ENCODE measurements at places on chromosomes 13 and 19. TPM values are rescaled to one million over a fixed set of nuclear protein-coding genes. Genes with fewer than 3 reads are reported as not detected.

GRCh38 chr19:28956961-28957360, 256.0 kb downstream of the UQCRFS1 start:
- no peak for DNase-seq

DNA sequence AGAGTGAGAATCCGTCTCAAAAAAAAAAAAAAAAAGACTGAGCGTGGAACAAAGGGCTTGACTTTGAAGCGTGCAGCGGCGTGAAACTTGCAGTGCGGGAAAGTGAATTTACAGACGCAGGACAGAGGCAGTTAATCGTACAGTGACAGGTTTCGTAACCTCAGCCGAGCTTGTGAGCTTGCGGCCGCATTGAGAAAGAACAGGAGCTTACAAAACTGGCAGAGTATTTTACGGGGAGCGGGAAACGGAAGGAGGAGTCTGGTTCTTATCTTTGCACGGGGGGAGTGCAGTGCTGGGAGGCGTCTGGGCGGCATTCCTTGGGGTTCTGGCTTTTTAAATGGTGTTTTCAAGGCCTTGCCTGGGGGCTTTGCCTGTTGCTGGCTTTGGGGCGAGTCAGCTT, 6.0 kb upstream of the BSG start:
- DNase-seq = no peak

- DNase-seq = no peak
Observed at GRCh38 chr19:12891553-12892021, 627 bp downstream of the GCDH start.

- DNase-seq = no peak
Observed at GRCh38 chr13:71359641-71360040, 507.4 kb downstream of the DACH1 start.

GRCh38 chr13:39542361-39542760, 60.6 kb downstream of the LHFPL6 start:
- no peak for DNase-seq

DNA sequence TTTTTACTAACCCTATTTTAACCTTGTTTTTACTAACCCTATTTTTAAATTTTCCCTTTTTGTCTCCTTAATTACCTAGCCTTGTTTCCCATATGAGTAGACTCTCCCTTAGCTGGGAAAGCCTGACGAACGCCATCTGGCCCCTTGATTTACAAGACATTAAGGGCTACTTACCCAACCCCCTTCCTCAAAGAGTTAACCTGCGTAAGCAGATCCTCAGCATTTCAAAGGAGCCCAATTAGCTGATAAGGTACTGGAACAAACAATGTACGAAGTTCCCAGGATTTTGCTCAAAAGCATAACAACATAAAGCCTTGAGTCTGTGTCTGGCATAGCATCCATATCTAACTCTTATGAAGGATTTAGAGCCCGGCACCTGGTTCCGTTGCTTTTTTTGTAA, 4.7 kb upstream of the MVB12A start:
- no peak for DNase-seq

- DNase-seq = no peak
Observed at GRCh38 chr13:45827318-45827717, 24.2 kb downstream of the SIAH3 start.

GRCh38 chr19:6433165-6433564, 398 bp downstream of the SLC25A41 start:
- no peak for DNase-seq

- DNase-seq = no peak
Observed at GRCh38 chr19:15098460-15098859, 8.7 kb upstream of the SYDE1 start.

- DNase-seq = no peak
Observed at GRCh38 chr13:73235385-73235784, 176.6 kb downstream of the KLF5 start.

DNA sequence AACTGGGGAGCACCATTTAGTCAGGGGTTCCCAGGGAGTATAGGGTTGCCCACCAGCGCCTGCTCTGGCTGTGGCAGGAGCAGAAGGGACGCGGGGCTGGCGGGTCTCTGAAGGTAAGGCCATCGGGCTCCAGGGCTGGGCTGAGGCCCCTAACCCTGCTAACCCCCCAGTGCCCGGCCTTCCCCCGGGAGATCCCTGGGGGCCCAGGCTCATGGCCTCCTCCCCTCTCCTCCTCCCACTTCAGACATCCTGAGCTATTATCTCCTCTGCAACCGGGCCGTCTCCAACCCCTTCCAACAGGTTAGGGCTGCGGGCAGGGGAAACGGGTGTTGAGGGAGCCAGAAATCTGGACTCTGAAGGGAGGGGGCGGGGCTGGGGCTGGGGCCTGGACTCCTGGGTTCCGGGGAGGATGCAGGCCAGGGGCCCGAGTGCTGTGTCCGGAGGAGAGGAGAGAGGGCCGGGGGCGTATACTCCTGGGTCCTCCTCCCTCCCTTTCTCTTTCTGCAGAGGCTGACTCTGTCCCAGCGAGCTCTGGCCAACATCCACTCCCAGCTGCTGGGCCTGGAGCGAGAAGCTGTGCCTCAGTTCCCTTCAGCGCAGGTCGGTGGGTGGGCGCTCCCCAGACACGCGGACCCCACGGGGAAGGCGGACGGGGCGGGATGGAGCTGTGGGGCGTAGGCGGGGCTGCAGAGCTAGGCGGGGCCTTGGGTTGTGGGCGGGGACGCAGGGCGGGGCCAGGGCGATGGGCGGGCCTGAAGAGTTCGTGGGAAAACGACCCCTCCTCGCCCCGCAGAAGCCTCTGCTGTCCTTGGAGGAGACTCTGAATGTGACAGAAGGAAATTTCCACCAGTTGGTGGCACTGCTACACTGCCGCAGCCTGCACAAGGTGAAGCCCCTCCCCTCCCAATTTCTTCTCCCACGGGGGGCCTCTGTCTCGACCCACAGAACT, 15.3 kb downstream of the TTYH1 start:
- DNase-seq = peak; percentile 23

DNA sequence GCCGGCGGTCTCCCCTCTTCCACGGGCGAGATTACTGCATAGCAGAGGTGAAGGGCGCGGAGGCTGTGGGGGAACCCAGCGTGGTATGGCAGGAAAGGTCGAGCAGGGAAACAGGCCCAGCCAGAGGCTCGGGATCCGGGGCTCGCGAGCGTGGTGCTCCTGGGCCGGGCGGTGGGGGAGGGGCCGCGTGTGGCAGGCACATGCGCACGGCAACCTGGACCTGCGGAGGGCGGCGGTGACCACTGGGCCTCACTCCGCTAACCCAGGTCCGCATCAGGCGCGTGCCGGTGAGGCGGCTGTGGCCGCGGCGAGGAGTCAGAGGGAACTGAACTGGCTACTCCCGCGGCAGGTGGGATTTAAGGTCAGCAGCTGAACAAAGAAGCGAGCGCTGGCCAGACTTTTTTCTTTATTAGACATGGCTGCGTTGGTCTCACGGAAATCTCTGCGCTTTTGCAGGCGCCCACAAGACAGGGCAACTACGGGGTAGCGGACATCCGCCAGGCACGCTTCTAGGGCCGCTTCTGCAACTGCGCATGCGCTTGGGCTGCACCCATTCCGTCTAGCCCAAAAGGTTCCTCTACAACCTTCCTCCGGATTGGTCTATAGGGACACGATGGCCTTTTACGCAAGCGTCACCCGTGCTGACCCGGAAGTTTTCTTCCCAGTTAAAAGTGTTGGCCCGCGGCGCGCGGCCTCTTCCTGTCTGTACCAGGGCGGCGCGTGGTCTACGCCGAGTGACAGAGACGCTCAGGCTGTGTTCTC, at the start of gene RPS5:
Gene RPS5, plus strand, starts transcription at position 694 of the 762 bp plus-strand sequence. CDS start 869 bp downstream, outside the sequence.
- peak; percentile 99 for DNase-seq

GRCh38 chr13:29922896-29923295, 72.5 kb upstream of the UBL3 start:
- DNase-seq = no peak

- no peak for DNase-seq
Observed at GRCh38 chr19:47541518-47541917, 26.7 kb upstream of the NAPA start.

Gene OR7C2
- total RNA-seq = not detected

Gene SLAIN1
- 3.3 TPM for total RNA-seq

Gene ATP1A3
- under 0.01 TPM for total RNA-seq

Gene COLGALT1
- 49.7 TPM for total RNA-seq

Gene GPR183
- 0.40 TPM for total RNA-seq

Gene APOC4
- not detected for total RNA-seq

Gene KCNN4
- total RNA-seq = not detected
